ENCODE measurements at places on chromosomes 2 and 18.

DNA sequence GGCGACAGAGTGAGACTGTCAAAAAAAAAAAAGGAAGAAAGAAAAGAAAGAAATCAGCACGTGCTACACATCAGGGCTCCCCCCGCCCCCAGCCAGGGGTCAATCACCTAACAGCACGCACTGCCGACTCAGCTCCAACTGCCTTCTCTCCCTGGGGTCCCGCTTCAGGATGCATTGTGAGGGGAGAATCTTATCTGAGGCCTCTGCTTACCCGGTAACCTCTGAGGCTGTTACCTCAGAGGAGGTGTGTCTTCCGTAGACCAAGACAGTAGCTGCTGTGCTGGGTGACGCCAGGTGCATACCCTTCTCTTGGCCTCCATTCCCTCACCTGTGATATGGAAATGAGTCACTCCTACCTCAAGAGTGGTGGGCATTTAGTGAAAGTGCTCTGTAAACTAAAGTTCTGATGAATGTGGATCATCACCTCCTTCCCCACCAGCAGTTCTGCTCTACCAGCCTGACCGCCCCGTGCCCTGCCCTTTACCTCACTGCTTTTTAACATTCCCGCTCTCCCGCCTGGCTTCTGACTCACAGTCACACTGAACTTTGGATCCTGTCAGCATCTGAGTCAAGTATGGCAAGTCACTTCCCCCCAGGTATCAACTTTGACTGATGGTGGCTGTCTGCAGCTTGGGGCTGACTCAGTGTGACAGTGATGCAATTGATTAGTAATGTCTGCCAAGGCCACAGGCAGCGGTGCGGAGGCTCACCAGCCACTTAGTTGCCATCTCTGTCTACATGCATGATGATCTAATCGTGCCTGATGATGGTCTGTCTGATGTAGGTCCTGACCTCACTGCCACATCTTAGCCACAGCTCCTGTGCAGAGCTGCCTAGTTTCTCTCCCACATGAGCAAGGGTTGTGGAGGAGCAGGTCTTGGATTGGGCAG is 20.1 kb downstream of the ARID5A start:
- peak; percentile 72 for DNase-seq

DNA sequence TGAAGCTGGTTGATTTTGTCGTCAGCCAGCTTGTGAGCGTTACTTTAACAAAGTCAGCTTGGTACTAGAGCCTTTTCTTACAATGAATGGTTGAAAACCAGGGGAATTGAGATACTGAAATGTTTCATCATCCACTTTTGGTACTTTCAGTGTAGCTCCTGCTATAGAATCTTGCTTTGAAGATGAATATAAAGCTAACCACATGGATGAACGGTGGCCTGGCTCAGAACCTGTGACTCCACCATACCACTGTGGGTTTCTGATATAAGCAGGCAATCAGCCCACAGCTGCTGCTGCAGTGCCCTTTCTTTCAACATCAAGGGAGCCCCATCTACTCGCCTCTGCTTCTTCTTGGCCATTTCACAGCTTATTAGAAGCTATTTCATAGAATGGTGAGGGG is 53.2 kb upstream of the GPR45 start:
- DNase-seq = no peak

- DNase-seq = no peak
Observed at GRCh38 chr2:8645176-8645831, 36.6 kb upstream of the ID2 start.

DNA sequence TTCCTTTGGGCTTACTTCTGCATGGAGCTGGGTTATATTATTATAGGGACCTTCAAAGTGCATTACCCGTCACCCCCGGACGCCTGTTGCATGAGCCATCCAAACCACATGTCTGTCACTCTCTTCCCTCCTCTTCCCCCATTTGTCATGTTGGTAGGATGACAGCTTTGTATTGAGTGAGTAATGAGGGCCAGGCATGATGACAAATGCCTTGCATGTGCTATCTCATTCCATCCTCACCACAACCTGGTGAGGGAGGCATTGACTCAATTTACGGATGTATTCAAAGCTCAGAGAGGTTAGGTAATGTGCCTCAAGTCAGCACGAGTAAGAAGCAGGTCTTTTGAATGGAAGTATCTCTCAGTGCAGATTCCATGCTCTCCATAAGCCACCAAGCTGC is 510.5 kb upstream of the TNP1 start:
- DNase-seq = no peak

DNA sequence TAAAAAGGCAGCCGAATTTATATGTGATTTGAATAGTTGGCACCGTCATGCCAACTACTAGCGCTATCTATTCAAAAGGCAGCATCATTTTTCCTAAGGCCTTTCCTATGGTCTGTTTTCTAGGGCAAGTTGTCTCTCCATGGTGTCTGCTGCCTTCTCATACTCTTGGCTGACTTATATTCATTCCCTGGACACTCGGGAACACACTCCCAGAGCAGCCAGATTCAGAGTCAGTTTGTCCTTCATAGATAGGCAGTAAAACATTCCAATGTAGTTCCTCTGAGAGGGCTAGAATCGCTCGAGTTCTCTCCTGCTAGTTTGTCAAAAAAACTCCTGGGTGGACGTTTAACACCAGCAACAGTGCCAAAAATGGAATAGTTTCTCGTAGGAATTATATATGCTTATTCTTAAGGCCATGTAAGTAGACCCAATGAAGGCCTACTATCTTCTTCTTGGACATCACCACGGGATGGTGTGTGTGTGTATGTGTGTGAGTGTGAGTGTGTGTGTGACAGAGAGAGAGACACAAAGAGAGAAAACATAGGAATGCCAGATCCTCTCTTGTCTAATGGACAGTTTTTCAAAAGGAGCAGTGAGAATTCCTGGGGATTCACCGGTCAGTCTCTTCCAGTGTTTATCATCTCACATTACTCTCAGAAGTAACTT is 129.3 kb upstream of the CTAGE1 start:
- no peak for DNase-seq

DNA sequence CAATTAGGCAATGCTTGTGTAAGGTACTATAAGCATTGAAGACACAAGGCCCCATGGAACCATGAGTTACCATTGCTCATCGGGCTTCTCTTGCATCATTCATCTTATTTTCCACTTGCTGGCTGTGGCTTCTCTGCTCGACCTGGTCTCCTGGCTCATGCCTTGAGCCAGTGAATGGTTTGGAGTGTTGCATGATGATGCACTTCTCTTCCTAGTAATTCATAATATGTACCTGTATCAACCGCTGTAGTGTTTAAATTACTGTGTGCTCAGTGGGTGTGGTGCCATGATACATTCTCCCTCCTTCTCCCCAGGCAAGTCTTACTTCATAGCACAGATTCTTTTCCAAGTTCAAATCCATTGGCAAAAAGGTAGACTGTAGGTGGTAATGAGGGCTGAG is 66.8 kb downstream of the ABCA12 start:
- no peak for DNase-seq

DNA sequence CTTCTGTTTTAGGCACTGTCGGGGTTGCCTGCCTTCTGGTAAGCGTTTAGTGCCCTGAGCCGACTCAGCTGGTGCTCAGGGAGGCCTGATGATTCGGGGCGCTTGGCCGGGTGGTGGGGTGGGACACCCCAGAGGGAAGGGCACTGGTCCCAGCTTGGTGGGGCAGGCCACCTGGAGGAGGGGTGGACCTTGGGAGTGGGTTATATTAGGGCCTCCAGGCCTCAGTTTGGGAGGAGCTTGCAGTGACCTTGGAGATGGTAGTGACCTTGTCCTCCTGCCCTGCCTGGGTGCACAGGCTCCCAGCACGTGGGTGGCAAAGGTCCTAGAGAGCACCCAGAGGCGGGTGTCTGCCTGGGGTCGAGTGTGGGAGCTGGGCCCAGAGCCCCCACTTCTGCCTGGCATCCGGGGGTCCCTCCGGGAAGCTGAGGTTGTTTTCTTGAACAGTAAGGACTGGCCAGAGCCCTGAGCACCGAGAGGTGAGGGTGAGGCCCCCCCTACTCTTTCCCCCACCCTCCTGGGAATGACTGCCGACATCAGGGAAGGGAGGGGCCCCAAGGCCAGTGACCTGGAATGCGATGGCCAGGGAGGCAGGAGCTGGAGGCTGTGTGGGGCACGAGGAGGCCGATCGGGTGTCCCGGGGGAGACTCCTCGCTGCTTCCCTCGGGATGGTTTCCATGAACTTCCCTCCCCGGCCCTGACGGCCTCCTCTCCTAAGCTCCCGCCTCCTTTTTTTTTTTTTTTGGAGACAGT is 61.3 kb downstream of the HPCAL1 start:
- no peak for DNase-seq

- DNase-seq = no peak
Observed at GRCh38 chr2:66095820-66096345, 339.0 kb upstream of the MEIS1 start.

- DNase-seq = no peak
Observed at GRCh38 chr2:6921321-6921922, 4.2 kb downstream of the RNF144A start.

DNA sequence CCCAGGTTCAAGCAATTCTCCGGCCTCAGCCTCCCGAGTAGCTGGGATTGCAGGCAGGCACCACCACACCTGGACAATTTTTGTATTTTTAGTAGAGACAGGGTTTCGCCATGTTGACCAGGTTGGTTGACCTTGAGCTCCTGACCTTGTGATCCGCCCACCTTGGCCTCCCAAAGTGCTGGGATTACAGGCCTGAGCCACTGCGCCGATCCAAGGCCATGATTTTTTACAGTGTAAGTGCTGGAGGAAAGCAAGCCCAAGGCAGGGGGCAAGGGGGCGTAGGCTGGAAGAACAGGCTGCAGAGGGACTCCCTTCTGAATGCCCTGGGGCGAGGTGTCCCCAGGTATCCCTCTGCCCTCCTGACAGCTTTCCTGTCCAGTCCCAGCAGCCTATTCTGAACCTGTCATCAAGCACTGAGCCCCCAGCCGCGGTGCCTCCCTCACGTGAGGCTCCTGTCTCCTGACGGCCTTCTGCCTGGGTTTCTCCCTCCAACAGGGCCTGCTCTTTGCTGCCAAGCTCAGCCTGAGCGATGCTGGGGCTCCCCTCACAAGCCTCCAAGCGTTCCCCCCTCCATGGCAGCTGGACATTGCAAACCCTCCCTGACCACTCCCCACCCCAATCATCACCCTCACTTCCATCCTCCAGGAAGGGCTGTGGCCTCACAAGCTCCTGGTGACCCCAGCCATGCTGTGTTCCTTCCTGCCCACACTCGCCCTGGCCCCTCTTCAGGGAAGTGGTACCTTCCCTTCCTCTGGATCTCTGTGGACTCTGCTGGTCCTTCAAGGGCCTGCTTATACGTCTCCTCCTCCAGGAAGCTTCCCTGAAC is 37.6 kb downstream of the ZFP36L2 start:
- DNase-seq = no peak

GRCh38 chr2:50746526-50746925 is 285.4 kb downstream of the NRXN1 start:
- DNase-seq = no peak

All from ascending aorta (tissue), 2 donors.